ENCODE measurements at places on chromosomes 12 and 14. TPM values are rescaled to one million over a fixed set of nuclear protein-coding genes. Genes with fewer than 3 reads are reported as not detected.

DNA sequence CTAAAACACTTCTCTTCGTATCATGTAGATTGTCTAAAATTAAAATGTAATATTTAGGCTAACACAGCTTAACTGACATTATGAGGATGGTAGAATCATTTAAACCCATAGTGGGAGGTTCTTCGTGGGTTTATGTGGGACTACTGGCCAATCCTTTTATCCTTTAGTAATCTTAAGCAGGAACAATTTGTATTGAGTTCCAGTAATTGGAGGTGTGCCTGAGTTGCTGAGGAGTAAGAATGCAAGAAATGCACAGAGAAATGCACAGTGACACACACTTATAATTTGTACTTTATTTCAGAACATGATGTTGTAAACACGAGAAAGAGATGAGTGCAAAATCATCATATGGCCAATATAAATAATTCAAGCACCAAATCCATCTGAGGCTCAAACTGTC lies 22.3 kb downstream of the OTOGL start:
- H3K27ac ChIP-seq: no peak overlapping the region
- no peaks in the 10 kb centered on the region for H3K36me3 ChIP-seq
- H3K27me3 ChIP-seq: no peaks in the 10 kb centered on the region
- no peak for DNase-seq
- H3K4me3 ChIP-seq: no peak overlapping the region

- H3K36me3 ChIP-seq: no peaks in the 10 kb centered on the region
- H3K27me3 ChIP-seq: no peaks in the 10 kb centered on the region
- peaks cover 5% of the 10 kb centered on the region for H3K4me1 ChIP-seq
- no peak overlapping the region for H3K4me3 ChIP-seq
- no peak for DNase-seq
Measured at GRCh38 chr12:14191612-14192011, 173.9 kb upstream of the ATF7IP start.

GRCh38 chr14:31013841-31014240 lies 11.6 kb upstream of the AP4S1 start:
- H3K27me3 ChIP-seq: no peaks in the 10 kb centered on the region
- no peaks in the 10 kb centered on the region for H3K36me3 ChIP-seq
- DNase-seq: no peak
- H3K27ac ChIP-seq: no peak overlapping the region
- peaks cover 2% of the 10 kb centered on the region for H3K4me1 ChIP-seq
- no peak overlapping the region for H3K4me3 ChIP-seq

Gene CSRP2
- 103 TPM for polyA plus RNA-seq

Gene KRT79
- not detected for polyA plus RNA-seq

GRCh38 chr12:25005376-25005775 lies 56.5 kb upstream of the BCAT1 start:
- H3K36me3 ChIP-seq: no peaks in the 10 kb centered on the region
- no peak overlapping the region for H3K4me3 ChIP-seq
- H3K27ac ChIP-seq: no peak overlapping the region
- no peak for DNase-seq
- H3K4me1 ChIP-seq: no peaks in the 10 kb centered on the region

Gene FGF6
- polyA plus RNA-seq: not detected

GRCh38 chr14:96409701-96410100 lies 17.8 kb downstream of the AK7 start:
- H3K4me3 ChIP-seq: no peak overlapping the region
- no peaks in the 10 kb centered on the region for H3K27me3 ChIP-seq
- H3K4me1 ChIP-seq: no peaks in the 10 kb centered on the region
- DNase-seq: no peak
- no peaks in the 10 kb centered on the region for H3K36me3 ChIP-seq
- H3K27ac ChIP-seq: no peak overlapping the region

Gene TMEM132C
- polyA plus RNA-seq: 0.23 TPM

DNA sequence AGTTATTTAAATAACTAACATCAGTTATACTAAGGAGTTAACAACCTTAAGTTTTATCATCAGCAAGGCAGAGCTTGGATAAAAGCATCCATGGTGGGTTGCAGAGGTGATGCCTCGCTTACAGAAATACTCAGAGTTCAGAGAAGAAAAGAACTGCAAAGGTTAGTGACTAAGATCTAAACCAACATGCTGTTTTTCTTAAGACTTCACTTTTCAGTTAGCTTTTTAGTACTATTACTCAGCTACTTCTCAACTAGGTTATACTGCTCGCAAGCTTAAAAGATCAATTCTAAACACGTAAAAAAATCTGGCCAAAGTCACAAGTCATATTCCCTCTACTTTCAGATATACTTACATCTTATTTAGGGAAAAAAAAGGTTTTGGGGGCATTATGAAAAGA lies 2.8 kb downstream of the PPP1CC start:
- no peak overlapping the region for H3K27ac ChIP-seq
- H3K36me3 ChIP-seq: no peaks in the 10 kb centered on the region
- peak overlapping the region; percentile 91 for H3K4me3 ChIP-seq
- no peak for DNase-seq
- peaks cover 9% of the 10 kb centered on the region for H3K4me1 ChIP-seq

GRCh38 chr14:63508033-63508432 lies 35.1 kb downstream of the PPP2R5E start:
- H3K27me3 ChIP-seq: no peaks in the 10 kb centered on the region
- H3K36me3 ChIP-seq: no peaks in the 10 kb centered on the region
- no peak overlapping the region for H3K27ac ChIP-seq
- DNase-seq: no peak
- H3K4me3 ChIP-seq: no peak overlapping the region

DNA sequence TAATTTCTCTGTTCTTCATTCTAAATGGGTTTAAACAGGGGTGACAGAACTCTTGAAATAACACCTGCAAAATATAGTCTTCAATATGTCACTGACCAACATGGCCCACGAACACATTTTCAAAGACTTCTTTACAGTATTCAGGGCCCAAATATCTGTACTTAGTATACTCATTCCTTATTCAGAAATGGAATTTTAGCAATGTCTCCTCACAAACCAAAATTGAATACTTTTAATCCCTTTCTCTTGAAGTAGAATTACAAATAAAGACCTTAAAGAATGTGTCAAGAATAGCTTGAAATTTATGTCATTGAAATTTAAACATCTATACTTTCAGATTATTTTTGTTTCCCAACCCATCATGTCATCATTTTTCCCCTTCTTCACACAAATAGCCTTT lies 263.1 kb downstream of the LRIG3 start:
- H3K27ac ChIP-seq: no peak overlapping the region
- H3K4me1 ChIP-seq: no peaks in the 10 kb centered on the region
- no peak for DNase-seq
- H3K4me3 ChIP-seq: no peak overlapping the region
- H3K27me3 ChIP-seq: no peaks in the 10 kb centered on the region

- no peaks in the 10 kb centered on the region for H3K27me3 ChIP-seq
- no peak overlapping the region for H3K27ac ChIP-seq
- peaks cover 27% of the 10 kb centered on the region for H3K36me3 ChIP-seq
- H3K4me1 ChIP-seq: no peaks in the 10 kb centered on the region
- H3K4me3 ChIP-seq: no peak overlapping the region
- no peak for DNase-seq
Measured at GRCh38 chr14:51723990-51724389, 72.3 kb downstream of the FRMD6 start.

DNA sequence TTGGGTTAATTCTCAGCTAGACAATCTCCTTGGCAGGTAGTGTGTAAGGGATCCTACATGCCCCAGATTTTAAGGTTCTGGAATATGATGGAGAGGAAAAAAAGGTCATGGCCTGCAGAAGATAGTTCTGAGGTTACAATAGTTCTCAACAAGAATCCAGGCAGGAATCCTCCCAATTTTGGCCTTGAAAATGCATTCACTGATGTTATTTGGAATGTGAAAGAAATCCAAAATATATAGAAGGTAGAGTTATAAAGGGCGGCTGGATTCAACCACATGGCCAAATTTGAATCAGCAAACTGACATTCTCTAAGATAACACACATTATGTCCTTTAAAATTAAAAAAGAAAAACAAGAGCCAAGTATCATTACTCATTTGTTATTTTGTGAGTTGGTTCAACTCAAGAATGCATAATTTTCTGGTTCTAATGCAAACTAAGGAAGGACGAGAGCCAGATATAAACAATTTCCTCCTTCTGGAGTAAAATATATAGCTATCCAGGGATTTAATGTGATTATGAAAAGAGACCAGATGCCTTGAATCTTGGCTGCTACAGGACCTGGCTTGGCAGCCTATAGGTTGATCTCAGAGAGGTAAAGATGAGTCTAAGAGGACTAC lies 177.0 kb upstream of the G2E3 start:
- no peak overlapping the region for H3K27ac ChIP-seq
- no peak overlapping the region for H3K4me3 ChIP-seq
- H3K36me3 ChIP-seq: no peaks in the 10 kb centered on the region
- DNase-seq: no peak
- no peaks in the 10 kb centered on the region for H3K27me3 ChIP-seq

Gene LGR5
- 0.13 TPM for polyA plus RNA-seq

GRCh38 chr12:74489543-74489942 lies 48.1 kb upstream of the ATXN7L3B start:
- peaks cover 3% of the 10 kb centered on the region for H3K4me1 ChIP-seq
- no peak for DNase-seq
- no peak overlapping the region for H3K4me3 ChIP-seq
- H3K27ac ChIP-seq: no peak overlapping the region

Gene MAP1LC3B2
- 0.39 TPM for polyA plus RNA-seq

- no peak overlapping the region for H3K4me3 ChIP-seq
- no peak overlapping the region for H3K27ac ChIP-seq
Measured at GRCh38 chr12:89162589-89163261, 189.6 kb downstream of the DUSP6 start.

DNA sequence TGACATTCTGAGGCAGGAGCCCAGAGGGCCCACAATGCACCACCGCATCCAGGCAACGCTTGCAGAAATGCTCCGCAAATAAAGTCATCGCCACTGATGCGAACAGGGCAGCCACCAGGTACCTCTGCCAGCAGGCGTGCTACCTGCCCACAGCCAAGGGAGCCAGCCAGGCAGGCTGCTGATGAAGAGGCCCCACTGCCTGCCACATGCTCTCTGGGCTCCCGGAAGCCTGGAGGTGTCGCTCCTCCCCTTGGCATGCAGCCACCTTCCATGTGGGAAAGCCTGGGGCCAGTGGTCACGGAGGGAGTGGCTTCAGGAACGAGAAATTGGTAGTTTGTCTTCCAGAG lies 14.7 kb downstream of the GPR132 start:
- no peaks in the 10 kb centered on the region for H3K36me3 ChIP-seq
- H3K27me3 ChIP-seq: peaks cover 4% of the 10 kb centered on the region
- no peak overlapping the region for H3K27ac ChIP-seq
- no peak for DNase-seq
- H3K4me3 ChIP-seq: no peak overlapping the region

DNA sequence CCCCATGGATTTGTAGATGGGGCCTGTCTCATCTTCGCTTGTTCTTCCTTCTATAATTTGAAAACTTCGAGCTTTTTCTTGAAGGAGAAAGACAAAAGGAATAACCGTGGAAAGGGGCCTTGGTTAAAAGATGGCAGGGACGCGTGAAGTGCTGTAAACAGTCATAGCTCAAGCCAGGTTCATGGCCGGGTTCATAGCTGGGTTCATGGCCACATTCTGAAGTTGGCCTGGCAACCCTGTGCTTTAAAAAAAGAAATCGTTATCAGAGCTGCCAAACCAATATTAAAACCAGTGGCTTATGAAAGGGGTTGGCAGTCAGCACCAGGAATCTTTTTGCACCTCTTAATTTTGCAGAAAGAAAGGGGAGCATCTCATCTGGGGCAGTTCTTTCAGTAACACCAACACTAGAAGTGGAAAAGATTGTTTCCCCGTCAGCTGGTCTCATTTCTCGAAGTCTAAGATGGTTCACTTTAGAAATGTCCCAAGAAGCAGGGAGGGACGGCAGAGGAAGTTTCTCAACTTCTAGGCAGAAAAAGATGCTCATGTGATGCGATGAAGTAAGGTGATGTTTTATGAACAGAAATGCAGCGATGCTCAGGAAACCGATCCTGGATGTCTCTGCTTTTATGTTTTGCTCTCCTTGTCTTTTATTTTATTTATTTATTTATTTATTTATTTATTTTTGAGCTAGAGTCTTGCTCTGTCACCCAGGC lies 193.1 kb upstream of the TBX3 start:
- H3K4me3 ChIP-seq: no peak overlapping the region
- no peaks in the 10 kb centered on the region for H3K36me3 ChIP-seq
- H3K4me1 ChIP-seq: no peaks in the 10 kb centered on the region
- H3K27ac ChIP-seq: no peak overlapping the region
- no peak for DNase-seq

- H3K4me3 ChIP-seq: no peak overlapping the region
- H3K27me3 ChIP-seq: no peaks in the 10 kb centered on the region
- no peak overlapping the region for H3K27ac ChIP-seq
- H3K4me1 ChIP-seq: no peaks in the 10 kb centered on the region
Measured at GRCh38 chr14:37289688-37290087, 92.0 kb downstream of the MIPOL1 start.

DNA sequence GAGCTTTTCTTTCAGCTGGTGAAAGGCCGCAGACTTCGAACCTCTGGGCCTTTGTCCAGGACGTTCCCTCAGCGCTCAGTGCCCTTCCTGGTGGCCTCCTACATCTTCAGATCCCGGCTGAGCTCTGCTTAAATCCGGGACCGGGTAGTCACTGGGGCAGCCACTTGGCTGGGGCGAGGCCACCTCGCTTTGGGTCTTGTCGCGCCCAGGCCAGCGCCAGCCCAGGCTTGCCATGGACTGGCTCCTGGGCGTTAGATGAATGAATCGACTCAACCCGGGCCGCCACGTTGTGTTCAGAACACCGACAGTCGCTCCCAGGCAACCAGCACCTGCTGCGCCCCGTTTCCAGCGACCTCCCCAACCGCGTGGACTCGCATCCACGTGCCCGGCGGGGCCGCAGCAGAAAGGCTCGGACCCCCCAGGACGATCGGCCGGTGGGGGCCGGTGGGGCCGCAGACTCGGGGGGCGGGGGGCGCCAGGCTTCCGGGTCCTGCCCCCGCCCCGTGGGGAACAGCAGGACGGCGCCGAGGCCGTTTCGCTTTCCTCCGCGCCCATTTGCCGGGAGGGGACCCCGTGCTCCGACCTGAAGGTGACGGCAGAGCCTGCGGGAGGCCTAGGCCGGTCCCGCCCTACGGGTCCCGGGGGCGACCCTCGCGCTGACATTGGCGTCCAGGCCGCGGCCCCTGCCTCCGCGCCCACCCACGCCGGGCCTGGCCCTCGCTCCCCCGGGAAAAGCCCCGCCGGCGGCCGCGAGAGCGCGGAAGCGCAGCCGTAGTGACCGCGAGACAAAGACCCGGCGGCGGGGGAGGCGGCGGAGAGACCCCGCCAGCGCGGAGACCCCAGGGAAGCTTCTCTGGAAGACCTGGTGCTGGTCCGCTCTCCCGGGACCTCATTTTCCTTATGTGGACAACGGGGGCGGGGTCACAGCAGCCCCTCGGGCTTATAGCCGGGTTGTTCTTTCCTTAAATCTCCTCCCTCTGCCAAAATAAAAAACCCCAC lies 37.3 kb upstream of the RCOR1 start:
- no peaks in the 10 kb centered on the region for H3K27me3 ChIP-seq
- H3K27ac ChIP-seq: no peak overlapping the region
- DNase-seq: no peak
- H3K36me3 ChIP-seq: no peaks in the 10 kb centered on the region
- H3K4me1 ChIP-seq: peaks cover 4% of the 10 kb centered on the region
